ENCODE measurements at places on chromosomes 7 and 10. TPM values are rescaled to one million over a fixed set of nuclear protein-coding genes. Genes with fewer than 3 reads are reported as not detected.

SPDYE2 gene
- not detected for total RNA-seq

LRRTM3 gene
- total RNA-seq: not detected

DENND2A gene
- total RNA-seq: 2.4 TPM

- H3K27ac ChIP-seq: no peak overlapping the region
- no peaks in the 10 kb centered on the region for H3K4me1 ChIP-seq
- no peaks in the 10 kb centered on the region for H3K27me3 ChIP-seq
- DNase-seq: peak; percentile 34
These were observed 54.1 kb downstream of the ZNF467 start for GRCh38 chr7:149719050-149719899.

- no peak overlapping the region for H3K4me3 ChIP-seq
- no peak for DNase-seq
- no peaks in the 10 kb centered on the region for H3K4me1 ChIP-seq
- H3K27me3 ChIP-seq: no peaks in the 10 kb centered on the region
These were observed 12.0 kb upstream of the SCART1 start for GRCh38 chr10:133441780-133442179.

- peaks cover 12% of the 10 kb centered on the region for H3K4me1 ChIP-seq
- H3K4me3 ChIP-seq: no peak overlapping the region
- H3K27ac ChIP-seq: no peak overlapping the region
- no peak for DNase-seq
These were observed 23.2 kb upstream of the FGL2 start for GRCh38 chr7:77222819-77223218.

GRCh38 chr10:130493021-130493420 is 356.8 kb downstream of the GLRX3 start:
- no peak overlapping the region for H3K4me3 ChIP-seq
- no peak for DNase-seq

DNA sequence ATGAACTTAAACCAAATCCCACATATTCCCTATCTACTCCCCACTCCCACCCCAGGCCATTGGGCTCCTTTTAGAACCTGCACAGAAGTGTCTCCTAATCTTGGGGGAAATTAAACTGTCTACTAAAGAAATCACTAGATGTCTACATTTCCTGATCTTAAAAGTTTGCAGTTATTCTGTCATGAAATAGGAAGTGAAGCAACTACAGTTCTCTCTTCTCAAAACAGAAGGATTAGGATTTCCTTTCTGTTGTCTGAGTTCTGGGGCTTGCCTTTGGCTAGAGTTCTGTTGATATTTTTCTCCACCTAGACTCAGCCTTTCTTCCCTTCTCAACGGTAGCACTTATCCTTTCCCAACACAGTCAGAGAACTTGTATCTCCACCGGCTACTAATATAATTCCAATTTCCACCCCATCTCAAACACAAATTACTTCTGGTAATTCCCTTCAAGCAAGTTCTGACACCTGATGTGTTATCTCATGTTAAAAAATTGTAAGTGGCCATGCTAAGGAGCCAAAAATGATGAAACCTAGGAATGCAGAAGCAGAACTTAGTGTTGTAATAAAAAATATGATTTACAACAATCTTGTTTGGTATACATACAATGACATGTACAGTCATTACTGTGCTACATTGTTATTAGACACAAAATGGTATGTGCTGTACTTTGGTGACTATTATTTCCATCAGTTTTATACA is 12.1 kb downstream of the OR9A4 start:
- DNase-seq: no peak
- no peaks in the 10 kb centered on the region for H3K27me3 ChIP-seq
- no peak overlapping the region for H3K27ac ChIP-seq
- H3K36me3 ChIP-seq: no peaks in the 10 kb centered on the region
- no peaks in the 10 kb centered on the region for H3K4me1 ChIP-seq
- H3K4me3 ChIP-seq: no peak overlapping the region

DNA sequence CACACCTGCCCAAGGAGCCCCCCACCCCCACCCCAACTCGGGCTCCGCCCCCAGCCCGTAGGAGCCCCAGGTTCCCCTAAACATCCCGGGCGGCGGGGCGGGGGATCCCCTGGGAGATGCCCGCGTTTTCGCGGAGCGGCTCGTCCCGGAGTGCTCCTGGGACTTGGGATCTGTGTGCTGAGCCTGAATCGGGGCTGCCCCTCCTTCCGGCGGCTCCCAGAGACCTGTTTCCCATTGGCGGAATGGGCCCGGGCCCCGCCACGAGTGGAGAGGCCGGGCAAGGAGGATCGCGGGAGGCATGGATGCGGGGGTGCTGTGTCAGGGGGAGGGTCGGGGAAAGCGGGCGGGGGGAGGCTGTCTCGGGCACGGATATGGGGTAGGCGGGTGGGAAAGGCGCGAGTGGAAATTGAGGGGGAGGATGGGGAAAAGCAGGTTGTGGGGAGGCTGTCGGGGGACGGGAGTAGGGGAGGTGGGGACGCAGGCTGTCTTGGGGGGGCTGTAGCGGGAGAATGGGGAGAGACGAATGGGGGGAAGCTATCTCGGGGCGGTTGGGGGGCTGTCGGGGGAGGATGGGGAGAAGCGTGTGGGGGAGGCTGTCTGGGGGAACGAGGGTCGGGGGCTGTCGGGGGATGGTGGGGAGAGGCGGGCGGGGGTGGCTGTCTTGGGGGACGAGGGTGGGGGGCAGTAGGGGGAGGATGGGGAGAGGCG is 572 bp upstream of the BHLHA15 start:
- peak overlapping the region; percentile 30 for H3K4me3 ChIP-seq
- no peaks in the 10 kb centered on the region for H3K36me3 ChIP-seq
- no peaks in the 10 kb centered on the region for H3K4me1 ChIP-seq
- no peak overlapping the region for H3K27ac ChIP-seq
- DNase-seq: peak; percentile 33

GRCh38 chr10:11448545-11449244 is 162.8 kb downstream of the USP6NL start:
- H3K27ac ChIP-seq: no peak overlapping the region
- no peaks in the 10 kb centered on the region for H3K4me1 ChIP-seq
- no peak for DNase-seq

DNA sequence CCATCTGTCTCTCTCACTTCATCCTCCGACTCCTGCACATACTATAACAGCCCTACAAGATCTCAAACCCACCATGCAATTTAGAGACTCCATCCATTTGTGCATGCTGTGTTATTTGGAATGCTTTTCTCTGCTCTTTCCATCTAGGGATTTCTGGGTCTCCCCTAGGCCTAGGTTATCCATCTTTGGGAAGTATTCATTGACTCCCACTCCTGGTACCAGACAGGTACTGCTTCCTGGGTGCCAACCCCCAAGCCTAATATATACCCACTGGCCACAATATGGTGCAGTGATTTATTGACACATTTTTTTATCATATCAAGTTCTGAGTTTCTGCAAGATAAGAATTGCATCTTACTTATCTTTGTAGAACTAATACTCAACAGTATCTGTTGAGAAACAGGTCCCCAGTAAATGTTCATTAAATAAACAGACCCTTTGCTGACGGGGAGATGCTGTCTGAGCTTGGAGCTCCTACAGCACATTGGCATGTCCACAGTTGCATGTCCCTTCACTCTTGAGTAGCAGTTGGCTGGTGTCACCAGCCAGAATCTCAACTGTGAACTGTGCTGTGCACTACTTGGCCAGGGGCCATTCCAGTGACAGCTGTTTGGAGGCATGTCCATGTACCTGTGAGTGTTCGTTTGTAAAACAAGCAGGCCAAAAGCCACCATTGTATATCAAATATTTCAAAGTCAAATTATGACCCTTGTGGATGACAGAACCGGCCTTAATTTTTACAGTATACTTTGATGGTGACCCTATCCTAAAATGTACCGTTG is 223.3 kb upstream of the NFE2L3 start:
- H3K27me3 ChIP-seq: no peaks in the 10 kb centered on the region
- H3K4me1 ChIP-seq: no peaks in the 10 kb centered on the region
- H3K36me3 ChIP-seq: no peaks in the 10 kb centered on the region
- no peak overlapping the region for H3K4me3 ChIP-seq
- no peak for DNase-seq

- no peak overlapping the region for H3K27ac ChIP-seq
- no peaks in the 10 kb centered on the region for H3K36me3 ChIP-seq
- H3K4me3 ChIP-seq: no peak overlapping the region
- H3K4me1 ChIP-seq: no peaks in the 10 kb centered on the region
- no peaks in the 10 kb centered on the region for H3K27me3 ChIP-seq
These were observed 214.8 kb downstream of the MGMT start for GRCh38 chr10:129681856-129682255.

DNA sequence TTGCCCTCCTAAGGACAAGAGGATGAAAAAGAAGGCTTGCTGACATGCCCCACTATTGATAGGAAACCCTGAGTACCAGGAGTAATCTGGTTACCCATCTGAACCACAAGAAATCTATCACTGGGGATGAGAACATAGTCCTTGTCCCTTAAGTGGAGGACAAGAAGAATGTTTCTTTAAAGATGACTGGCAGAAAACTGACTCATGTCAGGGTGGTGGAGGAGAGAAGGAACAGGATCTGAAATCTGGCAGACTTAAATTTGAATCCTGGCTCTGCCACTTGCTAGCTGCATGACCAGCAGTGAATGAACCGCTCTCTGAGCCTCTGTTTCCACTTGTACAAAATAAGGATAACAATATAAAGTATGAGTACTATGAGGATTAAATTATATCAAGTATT is 38.9 kb upstream of the XPNPEP1 start:
- H3K36me3 ChIP-seq: no peaks in the 10 kb centered on the region
- peaks cover 48% of the 10 kb centered on the region for H3K4me1 ChIP-seq
- no peak overlapping the region for H3K27ac ChIP-seq
- no peaks in the 10 kb centered on the region for H3K27me3 ChIP-seq

DNA sequence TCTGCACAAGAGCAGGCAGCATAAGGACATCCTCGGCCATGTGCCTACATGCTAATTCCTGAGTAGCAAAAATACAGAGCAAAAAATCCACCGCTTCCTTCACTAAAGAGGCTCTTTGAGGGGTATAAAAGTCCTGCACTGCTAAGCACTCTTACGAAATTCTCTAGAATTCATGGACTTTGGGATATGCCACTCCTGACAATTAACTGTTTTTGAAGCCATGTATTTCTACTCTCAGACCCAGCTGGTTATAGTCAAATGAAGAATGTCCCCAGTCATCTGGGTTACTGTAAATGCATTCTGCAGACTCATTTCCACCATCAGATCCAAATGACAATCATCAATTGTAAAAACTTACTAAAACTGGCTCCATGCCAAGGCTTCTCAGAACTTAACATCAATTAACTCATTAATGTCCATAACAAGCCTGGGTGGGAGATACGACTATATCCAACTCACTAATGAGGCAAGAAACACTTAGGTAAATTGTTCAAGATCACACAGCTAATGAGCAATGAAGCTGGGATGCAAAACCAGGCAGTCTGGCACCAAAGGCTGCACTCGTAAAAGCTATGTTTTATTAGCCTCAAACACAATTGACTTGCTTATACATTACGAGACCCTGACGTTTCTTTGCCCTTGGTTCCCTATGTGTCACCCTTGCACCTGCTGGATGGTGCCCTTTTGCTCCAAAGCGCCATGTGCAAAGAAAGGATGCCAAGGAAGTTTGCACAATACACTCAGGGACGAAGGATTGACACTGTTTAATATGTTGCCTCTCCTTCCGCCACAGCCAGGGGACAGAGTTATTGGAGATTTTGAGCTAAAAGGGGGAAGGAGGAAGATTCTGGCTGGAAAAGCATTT is 250.4 kb downstream of the ELMO1 start:
- no peaks in the 10 kb centered on the region for H3K4me1 ChIP-seq
- H3K27me3 ChIP-seq: no peaks in the 10 kb centered on the region
- no peak for DNase-seq
- H3K27ac ChIP-seq: no peak overlapping the region
- H3K4me3 ChIP-seq: no peak overlapping the region
